Activated naive CD4-positive, alpha-beta T cell (primary cell): ENCODE measurements at places on chromosomes 1 and 21.

DNA sequence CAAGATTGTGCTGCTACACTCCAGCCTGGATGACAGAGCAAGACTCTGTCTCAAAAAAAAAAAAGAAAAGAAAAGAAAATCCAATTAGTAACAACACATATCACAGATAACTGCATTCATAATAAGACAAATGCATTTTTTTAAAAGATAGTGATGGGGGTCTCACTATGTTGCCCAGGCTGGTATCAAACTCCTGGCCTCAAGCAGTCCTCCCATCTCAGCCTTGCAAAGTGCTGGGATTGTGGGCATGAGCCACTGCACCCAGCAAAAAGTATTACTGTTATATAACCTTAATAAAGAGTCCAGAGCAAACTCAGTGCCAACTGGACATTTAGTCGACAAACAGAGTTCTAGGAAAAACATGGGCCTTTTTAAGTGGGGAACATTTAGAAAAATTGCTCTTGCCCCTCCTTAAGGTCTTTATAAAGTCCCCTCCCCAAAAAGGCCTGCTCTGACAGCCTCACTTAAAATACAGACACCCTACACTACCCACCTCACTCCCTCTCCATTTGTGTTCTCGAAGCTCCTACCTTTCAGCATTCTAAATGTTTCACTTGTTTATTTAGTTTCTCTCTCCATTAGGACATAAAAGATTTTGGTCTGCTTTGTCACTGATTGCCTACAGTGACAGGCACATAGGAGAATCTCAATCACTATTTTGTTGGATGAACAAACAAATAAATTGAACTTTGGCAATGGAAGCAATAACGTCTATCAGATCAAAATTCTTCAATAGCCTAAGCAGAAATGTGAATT lies 7.5 kb downstream of the ABCB10 start:
- no peak for DNase-seq

DNA sequence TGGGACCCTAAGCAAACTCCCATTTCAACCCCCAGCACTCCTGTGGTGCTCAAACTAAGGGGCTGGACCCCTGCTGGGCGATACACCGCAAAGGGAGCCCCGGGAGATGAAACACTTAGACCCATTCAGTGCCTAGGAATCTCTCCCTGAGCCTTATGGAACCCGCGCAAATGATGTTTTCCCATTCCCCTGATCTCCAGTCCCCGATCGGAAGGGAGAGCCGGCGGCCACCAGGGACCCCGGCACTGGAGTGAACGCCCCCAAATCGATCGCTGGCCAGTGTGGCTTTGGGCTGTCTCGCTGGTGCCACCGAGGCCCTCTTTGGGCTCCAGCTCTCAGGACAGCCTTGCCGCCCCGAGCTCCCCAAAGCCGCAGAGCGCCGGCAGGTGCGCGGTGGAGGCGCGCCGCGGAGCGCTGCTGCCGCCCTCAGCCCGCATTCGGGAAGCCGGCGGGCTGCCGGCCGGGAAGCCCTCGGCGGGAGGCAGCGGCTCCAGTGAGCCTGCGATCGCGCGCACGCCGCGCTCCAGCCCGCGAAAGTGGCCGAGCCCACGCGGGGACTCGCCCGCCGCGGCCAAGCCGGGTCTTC lies 1.1 kb downstream of the PLXNA2 start:
- DNase-seq, result no peak

DNA sequence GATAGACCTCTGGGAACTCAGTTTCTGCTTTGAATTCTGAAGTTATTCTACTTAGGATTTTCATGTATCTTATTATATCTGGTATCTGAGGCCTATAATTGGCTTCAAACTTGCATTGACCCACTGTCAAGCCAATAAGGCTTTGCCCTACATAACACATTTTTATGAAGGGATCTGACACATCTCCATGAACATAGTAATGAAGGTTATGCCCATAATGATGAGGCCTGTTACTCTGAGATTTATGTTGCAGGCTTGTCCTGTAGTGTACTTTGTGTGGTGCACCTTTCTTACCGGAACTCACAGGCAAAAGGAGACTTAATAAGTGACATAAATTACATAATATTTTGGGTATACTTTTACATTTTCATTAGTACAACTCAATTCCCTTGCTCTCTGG lies 14.1 kb downstream of the RGL1 start:
- no peak for DNase-seq

DNA sequence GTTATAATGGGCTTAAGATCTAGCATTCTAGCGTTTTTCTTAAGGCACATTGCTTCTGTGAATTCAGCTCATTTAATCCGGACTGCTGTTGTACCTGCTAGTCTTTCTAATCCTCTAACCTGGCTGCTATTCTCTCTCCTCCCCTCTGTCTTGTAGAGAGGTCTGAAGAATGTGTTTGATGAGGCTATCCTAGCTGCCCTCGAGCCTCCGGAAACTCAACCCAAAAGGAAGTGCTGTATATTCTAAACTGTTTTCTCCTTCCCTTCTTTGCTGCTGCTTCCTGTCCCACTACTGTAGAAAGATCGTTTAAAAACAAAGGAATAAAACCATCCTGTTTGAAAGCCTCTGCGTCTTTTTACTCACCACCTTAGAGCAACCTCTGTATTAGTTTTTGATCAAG lies 37.3 kb downstream of the CDC42 start:
- no peak for DNase-seq

- no peak for DNase-seq
Observed at GRCh38 chr1:40903106-40903505, 40.9 kb upstream of the CITED4 start.

GRCh38 chr1:155591770-155592169 lies 18.2 kb upstream of the MSTO1 start:
- no peak for DNase-seq

GRCh38 chr21:39153373-39153772 lies 29.9 kb downstream of the PSMG1 start:
- DNase-seq, result no peak

- no peak for DNase-seq
Observed at GRCh38 chr1:22711591-22712501, 1.2 kb downstream of the EPHB2 start.

GRCh38 chr1:90192408-90192807 lies 197.5 kb downstream of the ZNF326 start:
- no peak for DNase-seq

- no peak for DNase-seq
Observed at GRCh38 chr1:52633291-52633754, 355 bp downstream of the SHISAL2A start.

GRCh38 chr1:165631342-165632151 lies 513 bp downstream of the MGST3 start:
- DNase-seq, result peak; percentile 6

DNA sequence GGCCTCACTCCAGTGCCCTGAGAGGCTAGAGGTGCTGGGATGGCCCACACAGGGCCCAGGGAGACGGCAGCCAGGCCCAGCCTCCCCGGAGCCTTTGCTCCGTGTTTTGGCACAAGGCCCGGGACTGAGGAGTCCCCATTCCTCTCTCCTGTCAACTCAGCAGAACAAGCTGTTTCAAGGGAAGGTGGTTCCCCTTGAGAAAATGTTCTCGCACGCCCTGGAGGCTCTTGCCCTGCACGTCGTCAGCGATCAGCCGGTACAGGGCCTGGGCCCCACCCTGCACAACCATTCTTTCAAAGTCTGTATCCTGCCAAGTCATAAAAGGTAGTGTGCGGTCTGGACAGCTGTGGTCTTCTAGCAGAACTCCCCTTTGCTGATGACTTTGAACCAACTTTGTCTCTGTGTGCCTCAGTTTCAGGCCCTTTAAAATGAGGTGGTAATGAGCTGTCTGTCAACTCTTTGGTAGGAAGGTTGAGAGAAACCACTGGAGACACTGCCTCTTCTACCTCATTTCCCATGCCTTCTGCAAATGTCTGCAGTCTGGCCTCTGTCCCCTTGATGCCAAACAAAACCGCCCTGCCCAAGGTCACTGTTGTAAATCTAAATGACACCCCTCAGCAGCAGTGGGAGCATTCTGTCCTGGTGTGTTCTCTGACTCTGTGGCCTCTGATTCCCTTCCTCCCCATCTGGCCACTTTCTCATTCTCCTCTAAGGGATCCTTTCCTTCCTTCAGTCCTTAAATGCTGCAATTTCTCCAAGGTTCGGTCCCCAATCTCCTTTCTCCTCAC lies 138.6 kb upstream of the JUN start:
- no peak for DNase-seq

DNA sequence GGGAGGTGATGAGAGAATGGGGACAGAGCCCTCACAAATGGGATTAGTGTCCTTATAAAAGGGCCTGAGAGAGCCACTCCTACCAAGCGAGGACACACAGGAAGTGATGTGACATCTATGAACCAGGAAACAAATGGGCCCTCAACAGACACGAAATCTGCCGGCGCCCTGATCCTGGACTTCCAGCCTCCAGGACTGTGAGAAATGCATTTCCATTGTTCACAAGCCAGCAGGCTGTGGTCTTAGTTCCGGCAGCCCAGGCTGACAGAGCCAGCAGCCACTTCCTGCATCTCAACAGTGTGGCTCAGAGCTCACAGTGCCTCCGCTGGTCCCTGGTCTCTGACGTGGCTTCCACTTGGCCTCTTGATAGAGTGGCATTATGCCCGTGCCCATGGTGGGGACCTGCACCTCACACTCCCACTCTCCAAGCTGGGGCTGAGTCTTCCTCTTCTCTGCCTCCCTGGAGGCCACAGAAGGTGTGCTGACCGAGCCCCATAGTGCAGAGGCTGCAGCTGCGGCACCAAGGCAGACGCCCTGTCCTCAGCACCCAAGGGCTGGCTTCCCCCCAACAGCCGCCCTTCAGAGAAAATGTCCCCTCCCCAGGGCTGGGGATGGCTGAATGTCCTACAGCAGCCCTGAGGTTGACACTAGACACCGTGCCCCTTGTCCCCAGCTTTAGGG lies 44.9 kb downstream of the ACOT7 start:
- DNase-seq, result peak; percentile 27

DNA sequence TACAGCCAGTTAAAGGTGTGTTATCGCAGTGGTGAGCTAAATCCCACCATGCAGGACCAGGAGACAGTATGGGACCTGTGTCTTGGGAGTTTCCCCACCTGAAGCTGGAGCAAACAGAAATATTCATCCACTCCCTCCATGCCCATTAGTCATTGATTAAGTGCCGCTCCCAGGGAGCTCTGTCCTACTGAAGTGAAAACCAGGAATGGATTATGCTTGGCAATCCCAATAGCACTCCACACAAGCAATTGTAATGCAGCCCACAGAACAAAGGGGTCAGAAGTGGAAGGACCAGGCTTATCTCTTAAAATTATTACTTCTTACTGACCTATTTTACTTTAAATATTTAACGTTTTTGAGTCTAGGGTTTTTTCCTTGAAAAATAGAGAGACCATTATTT lies 1005.4 kb downstream of the ADGRL2 start:
- no peak for DNase-seq

- DNase-seq, result no peak
Observed at GRCh38 chr21:32348604-32349332, 44.0 kb downstream of the URB1 start.

DNA sequence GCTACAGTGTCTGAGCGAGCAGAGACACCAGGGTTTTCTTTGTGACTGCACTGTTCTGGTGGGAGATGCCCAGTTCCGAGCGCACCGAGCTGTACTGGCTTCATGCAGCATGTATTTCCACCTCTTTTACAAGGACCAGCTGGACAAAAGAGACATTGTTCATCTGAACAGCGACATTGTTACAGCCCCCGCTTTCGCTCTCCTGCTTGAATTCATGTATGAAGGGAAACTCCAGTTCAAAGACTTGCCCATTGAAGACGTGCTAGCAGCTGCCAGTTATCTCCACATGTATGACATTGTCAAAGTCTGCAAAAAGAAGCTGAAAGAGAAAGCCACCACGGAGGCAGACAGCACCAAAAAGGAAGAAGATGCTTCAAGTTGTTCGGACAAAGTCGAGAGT lies 2.7 kb downstream of the ZBTB18 start:
- DNase-seq, result no peak

- DNase-seq, result no peak
Observed at GRCh38 chr1:39378377-39378776, 113.1 kb upstream of the BMP8A start.

- no peak for DNase-seq
Observed at GRCh38 chr1:100760511-100760910, 41.0 kb downstream of the VCAM1 start.

DNA sequence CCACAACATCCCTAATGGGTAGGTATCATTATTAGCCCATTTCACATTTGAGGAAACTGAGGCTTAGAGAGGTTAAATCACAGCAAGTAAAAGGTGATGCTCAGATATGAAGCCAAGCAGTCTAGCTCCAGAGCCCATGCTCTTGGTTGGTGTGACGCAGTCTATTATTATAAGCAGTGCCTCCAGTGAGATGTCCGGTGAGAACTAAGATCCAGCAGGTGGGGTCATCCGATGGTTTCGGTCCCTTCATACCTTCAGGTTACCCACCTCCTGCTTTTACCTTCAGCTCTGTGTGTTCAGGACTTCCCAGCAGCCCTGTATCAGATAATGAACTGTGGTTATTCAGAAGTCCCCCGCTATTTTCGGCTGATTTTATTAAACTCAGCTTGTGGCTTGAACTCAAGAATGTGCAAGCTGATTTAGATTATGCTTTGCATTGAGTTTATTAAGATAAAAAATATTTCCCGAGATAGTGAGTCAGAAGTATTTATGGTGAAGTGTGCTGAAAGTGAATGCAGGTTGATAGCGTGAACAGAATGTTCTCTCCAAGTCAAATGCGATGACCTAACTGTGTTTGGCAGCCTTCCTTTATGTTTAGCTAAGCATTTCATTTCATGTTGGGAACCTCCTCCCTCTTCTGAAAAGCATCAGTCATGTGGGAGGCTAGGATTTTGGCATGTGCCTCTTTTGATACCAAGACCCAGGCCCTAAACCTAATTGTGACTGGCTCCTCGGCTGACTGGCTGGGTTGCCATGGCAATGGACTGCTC lies 160.9 kb upstream of the UBE2U start:
- no peak for DNase-seq

DNA sequence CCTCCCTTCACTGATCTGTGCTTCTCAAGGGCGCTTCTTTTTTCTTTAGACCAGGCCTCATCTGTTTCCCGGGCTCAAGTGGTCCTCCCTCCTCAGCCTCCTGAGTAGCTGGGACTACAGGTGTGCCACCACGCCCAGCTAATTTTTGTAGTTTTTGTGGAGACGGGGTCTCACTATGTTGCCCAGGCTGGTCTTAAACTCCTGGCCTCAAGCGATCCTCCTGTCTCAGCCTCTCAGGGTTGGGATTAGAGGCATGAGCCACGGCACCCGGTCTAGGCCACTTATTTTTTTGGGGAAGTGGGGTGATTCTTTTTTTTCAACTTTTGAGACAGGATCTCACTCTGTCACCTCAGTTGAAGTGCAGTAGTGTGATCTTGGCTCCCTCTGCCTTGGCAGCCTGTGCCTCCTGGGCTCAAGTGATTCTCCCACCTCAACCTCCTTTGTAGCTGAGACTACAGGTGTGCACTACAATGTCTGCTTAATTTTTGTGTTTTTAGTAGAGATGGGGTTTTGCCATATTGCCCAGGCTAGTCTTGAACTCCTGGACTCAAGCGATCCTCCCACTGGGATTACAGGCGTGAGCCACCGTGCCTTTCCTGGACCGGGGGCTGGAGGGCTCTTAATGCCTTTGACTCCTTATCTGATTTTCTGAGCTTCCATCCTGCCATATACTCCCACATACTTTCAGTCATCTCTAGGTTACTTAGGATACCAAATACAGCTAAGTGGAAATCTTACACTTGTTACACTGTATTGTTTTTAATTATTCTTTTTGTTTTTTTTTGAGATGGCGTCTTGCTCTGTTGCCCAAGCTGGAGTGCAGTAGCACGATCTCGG lies 18.9 kb downstream of the MFAP2 start:
- no peak for DNase-seq

- no peak for DNase-seq
Observed at GRCh38 chr1:175252561-175252960, 60.0 kb upstream of the KIAA0040 start.
